Stimulated activated CD4-positive, alpha-beta T cell treated with anti-CD3 and anti-CD28 coated beads, Interleukin-12 subunit alpha, Interleukin-12 subunit beta, amount 100 ng/mL, for 24 hours (primary cell): ENCODE measurements at places on chromosomes 7 and 10.

GRCh38 chr7:16078076-16078952 lies 343.0 kb downstream of the CRPPA start:
- DNase-seq: no peak

DNA sequence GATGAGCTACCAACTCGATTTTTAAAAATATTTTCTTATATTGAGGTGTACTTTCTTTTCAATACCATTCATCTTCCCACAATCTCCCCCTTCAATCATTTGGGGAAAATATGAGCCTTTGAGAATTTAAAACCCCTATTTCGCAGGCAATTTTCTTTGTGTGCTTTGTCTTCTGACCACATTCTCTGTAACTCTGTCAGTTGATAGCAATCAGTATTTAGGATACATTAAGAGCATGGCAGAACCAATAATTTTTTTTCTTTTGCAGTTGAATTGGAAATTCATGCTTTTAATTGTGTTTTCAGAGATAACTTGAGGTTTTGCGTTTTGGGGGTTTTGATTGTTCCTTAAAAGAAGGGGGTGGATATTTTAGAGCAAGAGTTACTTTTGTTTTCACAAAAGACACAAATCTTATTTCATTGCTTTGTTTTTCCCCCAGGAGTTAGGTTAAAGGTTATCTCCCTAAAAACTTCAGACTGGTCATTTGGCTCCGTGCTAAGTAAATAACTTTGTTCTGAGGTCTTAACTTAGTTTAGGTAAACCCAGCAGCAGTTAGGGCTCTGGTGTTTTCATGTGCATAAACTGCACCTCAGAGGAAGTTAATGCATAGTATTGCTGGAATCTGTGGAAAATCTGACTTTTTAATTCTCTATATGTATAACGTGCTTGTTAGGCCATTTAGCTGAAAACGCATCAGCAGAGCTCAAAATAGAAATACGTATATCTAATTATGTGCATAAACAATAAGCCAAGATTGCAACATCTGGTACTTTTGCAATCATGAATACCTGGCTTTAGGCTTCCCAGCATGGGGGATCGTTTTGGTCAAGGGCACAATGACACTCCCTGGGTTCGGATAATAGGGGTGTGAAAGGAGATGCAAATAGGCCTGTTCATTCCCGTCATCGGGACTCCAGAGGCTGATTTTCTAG lies 676.4 kb upstream of the ANKRD30A start:
- no peak for DNase-seq

DNA sequence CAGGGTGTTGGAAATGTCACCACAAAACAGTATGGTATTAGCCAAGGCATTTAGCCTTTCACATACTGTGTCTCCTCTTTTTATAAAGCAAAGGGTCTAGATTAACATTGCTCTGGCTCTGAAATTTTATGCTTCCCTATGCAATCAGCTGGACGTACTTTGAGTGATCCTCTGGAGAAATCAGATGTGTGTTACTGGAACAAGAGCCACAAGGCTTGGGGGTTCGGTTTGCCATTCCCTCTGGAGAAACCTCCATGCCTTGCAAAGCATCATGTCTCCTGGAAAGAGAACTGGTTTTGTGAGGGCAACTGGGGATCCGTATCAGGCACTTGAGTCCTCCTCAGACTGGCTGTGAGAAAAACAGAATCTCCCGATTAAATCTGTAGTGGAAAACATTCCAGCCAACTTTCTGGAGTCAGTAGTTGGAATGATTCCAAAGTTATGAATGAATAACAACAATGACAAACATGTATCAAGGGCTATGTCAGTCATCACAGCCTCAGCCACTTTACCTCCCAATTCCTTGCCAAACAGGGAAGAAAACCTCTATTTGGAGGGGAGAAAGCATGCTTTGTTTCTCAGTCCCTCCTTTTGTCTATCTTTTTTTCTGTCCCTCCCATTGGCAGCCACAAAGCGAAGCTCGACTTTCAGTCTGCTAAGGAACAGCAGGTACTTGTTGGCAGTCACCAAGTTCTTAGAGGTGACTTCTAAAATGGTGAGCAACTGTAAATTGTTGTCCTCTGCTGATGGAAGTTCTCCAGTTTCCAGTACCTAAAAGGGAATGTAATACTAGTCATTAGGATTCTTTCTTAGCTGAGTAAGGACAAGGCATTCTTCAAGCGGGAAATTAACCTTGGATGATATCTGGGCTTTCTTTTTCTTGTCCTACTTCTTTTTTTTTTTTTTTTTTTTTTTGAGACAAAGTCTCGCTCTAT lies 864.8 kb upstream of the AUTS2 start:
- no peak for DNase-seq

GRCh38 chr10:45602082-45602730 lies 70.4 kb downstream of the ZFAND4 start:
- no peak for DNase-seq

DNA sequence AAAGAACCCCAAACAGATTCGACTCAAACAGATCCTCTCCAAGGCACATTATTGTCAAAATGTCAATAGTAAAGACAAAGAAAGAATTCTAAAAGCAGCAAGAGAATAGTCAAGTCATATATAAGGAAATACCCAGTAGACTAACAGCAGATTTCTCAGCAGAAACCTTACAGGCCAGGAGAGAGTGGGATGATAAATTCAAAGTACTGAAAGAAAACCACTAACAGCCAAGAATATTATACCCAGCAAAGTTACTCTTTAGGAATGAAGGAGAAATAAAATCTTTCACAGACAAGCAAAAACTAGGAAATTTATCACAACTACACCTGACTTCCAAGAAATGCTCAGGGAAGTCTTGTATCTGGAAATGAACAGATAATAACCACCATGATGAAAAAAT lies 38.2 kb downstream of the ANXA8 start:
- DNase-seq: no peak

DNA sequence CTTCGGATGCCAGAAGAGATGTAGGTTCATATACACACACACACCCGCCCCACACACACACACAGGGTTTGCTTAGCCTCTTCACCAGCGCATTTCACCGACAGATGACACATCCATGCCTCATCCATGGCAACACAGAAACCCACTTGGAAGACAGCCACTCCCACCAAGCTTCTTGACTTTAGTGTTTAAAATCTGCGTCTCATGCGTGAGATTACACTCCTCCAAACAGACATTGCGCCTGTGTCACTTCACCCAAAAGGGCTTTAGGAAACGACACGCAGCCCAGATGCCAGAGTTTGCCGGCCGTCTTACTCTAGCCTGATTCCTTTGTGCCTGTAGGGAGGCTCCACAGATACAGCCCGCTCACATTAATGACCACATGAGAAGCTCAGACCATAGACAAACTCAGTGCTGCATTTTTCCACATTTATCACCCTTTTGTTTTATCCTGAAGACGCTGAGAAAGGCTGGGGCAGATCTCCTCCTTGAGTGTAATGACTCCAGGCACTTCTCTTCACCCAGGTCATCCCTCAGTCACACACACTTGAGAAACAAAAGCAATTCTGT lies 73.8 kb downstream of the DIP2C start:
- DNase-seq: no peak

DNA sequence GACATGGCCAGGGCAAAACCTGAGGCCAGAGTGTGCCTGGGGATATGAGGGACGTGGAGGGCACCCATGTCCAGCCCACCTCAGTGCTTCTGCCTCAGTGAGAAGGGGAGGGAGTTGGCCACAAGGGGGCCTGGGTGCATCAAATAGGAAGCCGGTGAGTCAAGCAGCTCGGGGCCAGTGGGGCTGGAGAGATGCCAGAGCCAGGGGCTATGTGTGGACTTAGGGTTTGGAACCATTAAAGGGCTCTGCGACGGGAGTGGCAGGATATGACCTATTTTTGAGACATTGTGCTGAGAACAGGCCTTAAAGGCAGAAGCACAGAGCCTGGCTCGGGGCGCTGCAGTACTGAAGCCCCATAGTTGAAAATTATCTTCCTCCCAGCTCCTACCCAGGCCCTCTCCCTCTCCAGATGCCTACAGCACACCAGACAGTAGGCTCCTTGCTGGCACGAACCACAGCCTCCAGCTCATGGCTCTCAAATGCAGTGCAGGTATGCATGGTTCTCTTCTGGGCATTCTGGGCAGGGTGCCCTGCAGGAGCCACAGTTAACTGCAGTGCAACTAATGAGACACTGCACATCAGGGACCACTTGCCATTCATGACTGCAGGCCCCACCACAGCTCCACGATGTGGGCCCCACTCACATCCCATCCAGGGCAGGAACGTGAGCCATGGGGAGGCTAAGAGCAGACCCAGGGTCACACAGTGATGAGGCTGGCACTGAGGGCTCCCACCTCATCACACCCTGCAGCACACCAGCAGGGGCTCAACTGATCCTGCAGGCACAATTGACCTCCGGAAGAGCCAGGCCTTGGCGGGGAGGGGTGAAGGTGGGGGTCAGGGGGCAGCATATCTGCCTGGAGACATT lies 7.2 kb upstream of the PGAM2 start:
- no peak for DNase-seq

GRCh38 chr7:47308808-47309207 lies 273.1 kb downstream of the TNS3 start:
- no peak for DNase-seq

- no peak for DNase-seq
Measured at GRCh38 chr7:18086165-18087025, 58.7 kb upstream of the PRPS1L1 start.

DNA sequence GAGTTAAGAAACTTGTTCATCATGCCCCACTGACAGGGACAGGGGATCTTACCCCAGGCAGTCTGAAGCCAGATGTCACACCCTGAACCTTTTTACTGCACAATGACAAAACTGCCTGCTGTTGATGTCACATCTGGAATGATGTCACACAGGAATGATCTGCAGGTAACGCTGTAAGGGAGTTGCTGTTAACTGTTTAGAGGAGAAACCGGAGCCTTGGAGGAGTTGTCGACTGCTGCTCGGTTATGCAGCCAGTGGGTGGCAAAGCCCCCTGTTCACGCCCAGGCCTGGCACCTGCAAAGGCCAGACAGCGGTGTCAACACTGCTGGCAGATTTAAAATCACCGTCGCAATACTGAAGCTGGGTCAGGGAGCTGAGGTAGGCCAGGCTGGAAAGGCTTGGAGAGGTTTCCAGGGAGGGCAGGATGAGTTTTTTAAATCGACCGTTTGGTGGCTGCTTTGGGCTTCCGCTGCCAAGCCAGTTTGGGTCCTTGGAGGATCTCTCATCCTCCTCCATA lies 10.0 kb upstream of the SLIT1 start:
- no peak for DNase-seq

DNA sequence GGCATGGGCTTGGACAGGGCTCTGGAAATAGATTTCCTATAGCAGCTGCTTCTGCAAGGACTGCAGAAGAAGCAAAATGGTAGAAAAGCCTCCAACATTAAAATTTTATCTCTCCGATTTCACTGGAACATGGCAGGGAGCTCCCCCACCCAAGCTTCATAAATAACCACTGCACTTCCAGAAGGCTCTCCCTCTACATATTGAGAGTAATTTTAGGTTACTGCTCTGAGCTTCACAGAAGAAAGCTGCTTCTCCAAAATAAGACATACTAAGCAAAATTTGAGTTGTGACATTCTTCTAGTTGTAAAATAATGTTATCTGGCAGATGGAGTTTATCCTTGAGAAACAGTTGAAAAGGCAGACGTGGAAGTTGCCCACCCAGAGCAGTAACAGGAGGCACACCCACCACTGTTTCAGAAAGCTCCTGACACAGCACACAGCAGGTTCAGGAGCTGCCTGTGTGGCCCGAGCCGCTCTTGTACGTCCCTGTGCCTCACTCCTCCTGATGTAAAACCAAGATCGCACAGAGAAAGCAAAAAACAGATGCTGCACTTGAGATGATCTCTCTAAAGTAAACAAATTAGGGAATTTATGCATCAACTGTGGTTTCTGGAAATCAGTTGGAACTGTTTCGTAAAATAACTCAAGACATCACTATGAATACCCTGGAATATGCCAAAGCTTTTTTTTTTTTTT lies 621.0 kb downstream of the PARD3 start:
- DNase-seq: no peak

DNA sequence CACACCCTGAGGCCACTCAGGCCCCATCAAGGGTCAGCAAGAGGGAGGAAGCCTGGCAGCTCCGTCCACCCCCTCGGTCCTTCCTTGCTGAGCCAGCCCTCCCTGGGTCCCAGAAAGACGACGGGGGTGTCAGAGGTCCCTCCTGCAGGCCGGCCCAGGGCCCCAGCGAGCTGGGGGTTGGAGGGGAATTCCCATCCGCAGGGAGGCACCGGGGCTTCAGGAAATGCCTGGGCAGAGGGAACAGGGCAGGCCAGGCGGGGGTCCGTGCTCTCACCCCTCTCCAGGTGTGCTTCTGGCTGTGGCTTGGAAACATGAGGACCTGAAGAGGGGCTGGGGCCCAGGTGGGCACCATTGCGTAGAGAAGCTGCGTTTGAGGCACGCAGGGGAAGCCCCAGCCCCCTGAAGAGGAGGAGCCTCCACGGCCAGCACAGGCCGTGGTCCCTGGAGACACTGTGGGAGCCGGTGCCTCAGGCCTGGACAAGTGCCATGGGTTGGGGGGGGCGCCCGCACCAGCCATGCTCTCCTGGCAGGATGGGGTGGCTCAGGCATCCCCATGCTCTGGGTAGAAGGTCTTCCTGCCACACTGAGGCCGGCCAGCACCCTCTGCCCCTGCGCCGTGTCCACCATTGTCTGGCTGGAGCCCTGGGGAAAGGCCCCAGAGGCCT lies 66.7 kb downstream of the PDGFA start:
- DNase-seq: no peak

DNA sequence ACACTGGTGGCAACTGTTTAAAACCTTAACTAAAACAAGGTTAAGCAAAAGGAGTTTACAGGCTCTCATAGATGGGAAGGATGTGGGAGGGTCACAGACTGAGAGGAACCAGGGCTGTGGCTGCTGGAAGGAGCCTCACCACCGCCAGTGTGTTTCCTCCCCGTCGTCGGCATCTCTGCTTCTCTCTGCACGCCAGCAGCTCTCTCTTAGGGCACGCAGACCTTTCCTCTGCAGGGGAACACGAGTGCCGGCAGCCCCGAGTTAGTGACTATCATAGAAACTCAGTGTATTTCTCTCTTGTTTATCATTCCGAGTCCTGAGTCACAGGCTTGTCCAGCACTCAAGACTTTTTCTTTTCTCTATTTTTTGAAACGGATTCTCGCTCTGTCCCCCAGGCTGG lies 8.1 kb upstream of the SH2D4B start:
- no peak for DNase-seq

GRCh38 chr7:106480161-106480579 lies 180.8 kb downstream of the CCDC71L start:
- DNase-seq: no peak

GRCh38 chr10:71040846-71041605 lies 152.7 kb upstream of the PCBD1 start:
- no peak for DNase-seq
